ENCODE measurements at places on chromosomes 1 and 21. TPM values are rescaled to one million over a fixed set of nuclear protein-coding genes. Genes with fewer than 3 reads are reported as not detected.

Gene LEFTY2
- not detected for total RNA-seq

Gene TEX35
- total RNA-seq, result not detected

Gene CSF1
- total RNA-seq, result 43.8 TPM

Gene CFHR1
- not detected for total RNA-seq

Gene OR2L13
- not detected for total RNA-seq

Gene FMO4
- total RNA-seq, result 2.8 TPM

Gene CLDN8
- total RNA-seq, result not detected

Gene EXO1
- total RNA-seq, result 48.3 TPM

Gene SDHC
- 35.9 TPM for total RNA-seq

Gene MAN1C1
- not detected for total RNA-seq

Gene NBPF4
- not detected for total RNA-seq

Gene KRTAP19-3
- not detected for total RNA-seq

Gene WDR64
- total RNA-seq, result 0.24 TPM

Gene NBPF10
- total RNA-seq, result 2.1 TPM

Gene ITLN2
- not detected for total RNA-seq

Gene TNFSF4
- 0.16 TPM for total RNA-seq

Gene OR2T29
- not detected for total RNA-seq

Gene PLEKHN1
- total RNA-seq, result 0.34 TPM

Gene LCE1B
- total RNA-seq, result not detected

Gene PITHD1
- 105 TPM for total RNA-seq

Gene WNT3A
- not detected for total RNA-seq
